ENCODE measurements at places on chromosomes 11 and 22. TPM values are rescaled to one million over a fixed set of nuclear protein-coding genes. Genes with fewer than 3 reads are reported as not detected.

The TEX54 gene
- not detected for total RNA-seq

The CARNS1 gene
- 4.5 TPM for total RNA-seq

The CRYBB2 gene
- total RNA-seq: not detected

- DNase-seq: no peak
Measured at GRCh38 chr11:56663386-56663785, at the start of gene OR5AR1. Gene OR5AR1 (plus strand): TSS chr11:56663686. CDS start chr11:56663686, 0 bp downstream.

DNA sequence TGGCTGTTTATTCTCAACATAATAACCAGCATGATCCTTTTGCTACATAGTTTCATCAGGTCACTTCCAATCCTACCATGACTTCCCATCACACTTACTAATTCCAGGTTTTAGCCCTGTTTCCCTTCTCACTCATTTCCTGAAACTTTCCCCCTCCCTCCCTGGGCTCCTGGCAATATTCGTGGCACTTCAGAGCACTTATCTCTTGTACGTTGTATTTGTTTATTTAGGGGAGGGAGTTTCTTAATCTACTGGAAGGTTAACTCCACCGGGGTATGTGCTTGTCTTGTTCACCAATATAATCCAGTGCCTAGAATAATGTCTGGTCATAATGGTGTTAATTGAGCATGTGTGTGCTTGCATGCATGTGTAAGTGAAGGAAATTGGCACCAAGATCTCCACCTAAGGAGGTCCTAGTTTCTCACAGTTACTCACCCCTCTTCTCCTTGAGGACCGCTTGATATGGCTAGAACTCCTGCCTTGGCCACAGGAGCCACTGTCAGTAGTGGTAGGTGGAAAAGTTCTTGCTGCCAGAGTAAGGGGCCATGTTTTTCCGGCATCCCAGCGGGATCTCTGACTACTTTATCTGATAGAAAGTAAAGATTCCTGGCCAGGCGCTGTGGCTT, 11.7 kb downstream of the EIF3L start:
- DNase-seq: no peak

- no peak for DNase-seq
Measured at GRCh38 chr11:72860592-72860991, 46.4 kb downstream of the ATG16L2 start.

- no peak for DNase-seq
Measured at GRCh38 chr22:42342426-42343120, 72.1 kb upstream of the TCF20 start.

DNA sequence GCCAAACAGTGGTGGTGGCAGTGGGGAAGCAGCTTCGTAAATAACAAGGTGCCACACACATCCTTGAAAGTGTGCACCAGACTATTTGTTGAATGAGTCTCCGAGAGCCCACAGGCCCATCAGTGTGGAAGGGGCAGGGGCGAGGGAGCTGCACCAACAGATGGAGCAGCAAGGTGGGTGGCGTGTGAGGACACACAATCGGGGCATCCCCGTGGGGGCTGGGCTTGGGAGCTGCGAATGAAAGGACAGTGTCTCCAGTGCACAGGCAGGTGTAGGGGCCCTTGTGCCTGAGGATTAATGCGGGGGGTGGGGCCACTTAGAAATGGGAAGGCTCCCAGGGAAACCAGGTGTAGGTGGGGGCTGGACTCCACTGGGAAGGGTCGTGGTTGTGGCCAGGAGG, 2.8 kb downstream of the NRXN2 start:
- DNase-seq: no peak

Measured in activated naive CD4-positive, alpha-beta T cell treated with anti-CD3 and anti-CD28 coated beads, Interleukin-2, amount 50 U/mL, for 72 hours (primary cell).